Stimulated activated naive CD4-positive, alpha-beta T cell (primary cell): ENCODE measurements at places on chromosomes 11 and 22.

DNA sequence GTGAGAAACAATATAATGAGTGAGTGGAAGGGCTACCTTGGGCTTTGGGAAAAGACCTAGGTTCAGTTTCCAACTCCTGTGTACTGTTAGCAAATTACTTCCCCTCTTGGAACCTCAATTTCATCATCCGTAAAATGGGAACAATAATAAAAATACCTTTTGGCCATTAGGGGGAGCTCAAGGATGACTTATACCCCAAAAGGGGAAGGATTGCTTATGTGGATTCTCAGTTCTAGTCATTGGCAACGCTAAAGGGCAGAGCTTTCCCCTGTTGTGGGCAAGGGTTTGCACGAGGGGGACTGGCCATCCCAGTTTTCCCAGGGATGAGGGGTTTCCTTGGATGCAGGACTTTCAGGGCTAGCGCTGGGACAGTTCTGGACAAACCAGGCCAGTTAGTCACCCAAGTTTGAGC, 3.1 kb upstream of the COMMD9 start:
- no peak for DNase-seq

GRCh38 chr22:31229402-31230079, 17.4 kb downstream of the LIMK2 start:
- DNase-seq = peak; percentile 20

DNA sequence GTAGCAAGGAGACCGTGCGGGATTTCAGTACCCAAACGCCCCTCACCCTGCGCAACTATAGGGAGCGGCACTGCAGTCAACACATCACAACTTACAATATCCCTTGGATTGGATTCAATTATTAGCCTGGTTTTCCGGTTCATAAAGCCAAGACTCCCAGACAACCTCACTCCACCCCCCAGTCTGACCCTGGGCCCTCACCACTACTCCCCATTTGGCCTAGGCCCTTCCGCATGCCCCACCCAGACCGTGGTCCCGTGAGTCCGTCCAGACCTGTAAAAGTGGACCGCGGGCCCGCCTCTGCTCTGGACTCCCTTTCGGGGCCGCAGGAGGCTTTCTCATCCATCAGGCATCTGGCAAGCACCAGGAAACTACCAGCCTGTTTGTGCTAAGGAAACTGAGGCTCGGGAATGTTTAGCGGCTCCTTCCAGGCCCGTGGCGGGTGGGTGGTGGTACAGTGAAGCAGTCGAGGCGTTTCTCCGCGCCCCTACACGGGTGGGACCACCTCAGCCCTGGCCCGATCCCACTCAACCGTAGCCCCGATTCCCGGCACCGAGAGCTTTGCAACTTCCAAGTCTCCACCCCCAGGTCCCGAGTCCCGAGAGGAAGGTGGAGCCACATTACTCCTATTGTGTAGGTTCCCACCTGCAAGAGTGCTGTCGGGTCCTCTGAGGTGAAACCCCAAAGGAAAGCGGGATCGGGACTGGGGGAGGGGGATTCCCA, 679 bp upstream of the DPP3 start:
- DNase-seq = no peak

- no peak for DNase-seq
Measured at GRCh38 chr11:133508468-133508867, 23.8 kb downstream of the OPCML start.

DNA sequence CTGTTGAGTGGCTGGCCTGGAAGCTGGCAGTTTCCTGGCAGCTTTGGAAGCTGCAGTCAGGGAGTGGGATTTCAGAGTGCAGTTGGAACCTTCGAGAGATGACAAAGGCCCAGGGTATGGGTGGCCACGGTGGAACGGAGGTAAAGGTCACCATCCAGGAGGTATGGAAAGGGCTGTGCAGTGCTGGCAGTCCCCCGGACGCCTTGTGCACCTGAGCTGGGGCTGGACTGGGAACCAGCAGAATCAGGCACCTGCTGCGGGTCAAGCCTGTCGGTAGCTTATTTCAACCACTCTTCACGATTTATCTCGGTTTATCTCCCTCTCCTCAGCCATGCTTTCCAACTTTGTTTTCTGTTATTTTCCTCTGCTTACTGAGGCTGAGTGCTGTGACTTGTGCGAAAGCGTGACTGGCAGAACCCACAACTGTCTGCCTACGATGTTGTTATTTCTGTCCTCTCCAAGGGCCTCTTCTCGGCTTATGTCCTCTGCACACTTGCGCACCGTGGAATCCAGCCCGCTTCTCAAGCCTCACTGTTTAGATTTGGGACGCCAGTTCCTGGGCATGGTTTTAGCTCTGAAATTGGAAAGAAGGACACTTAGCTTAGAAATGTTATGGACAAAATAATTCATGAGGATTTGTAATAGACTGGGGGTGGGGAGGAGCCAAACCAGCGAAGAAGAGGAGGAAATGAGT, 24.0 kb upstream of the ATXN10 start:
- DNase-seq = no peak

GRCh38 chr11:111230122-111230465, 15.4 kb upstream of the POU2AF2 start:
- no peak for DNase-seq

DNA sequence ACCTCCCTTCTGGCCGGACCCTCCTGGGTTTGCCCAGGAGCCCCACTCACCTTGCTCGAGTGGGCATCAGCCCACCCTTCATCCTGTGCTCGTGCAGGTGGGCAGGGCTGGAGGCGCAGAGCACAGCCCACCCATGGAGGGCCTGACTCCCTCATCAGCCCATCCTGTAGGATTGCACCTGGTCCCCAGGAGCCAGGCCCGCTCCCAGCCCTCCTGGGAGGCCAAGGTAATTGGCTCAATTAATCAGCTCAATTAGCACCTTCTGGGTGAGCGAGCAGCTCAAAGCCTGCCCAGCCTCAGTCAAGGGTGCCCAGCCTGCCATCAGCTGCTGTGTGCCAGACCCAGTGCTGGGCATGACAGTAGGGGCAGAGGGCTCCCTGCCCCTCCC, 58.1 kb upstream of the NECTIN1 start:
- no peak for DNase-seq

DNA sequence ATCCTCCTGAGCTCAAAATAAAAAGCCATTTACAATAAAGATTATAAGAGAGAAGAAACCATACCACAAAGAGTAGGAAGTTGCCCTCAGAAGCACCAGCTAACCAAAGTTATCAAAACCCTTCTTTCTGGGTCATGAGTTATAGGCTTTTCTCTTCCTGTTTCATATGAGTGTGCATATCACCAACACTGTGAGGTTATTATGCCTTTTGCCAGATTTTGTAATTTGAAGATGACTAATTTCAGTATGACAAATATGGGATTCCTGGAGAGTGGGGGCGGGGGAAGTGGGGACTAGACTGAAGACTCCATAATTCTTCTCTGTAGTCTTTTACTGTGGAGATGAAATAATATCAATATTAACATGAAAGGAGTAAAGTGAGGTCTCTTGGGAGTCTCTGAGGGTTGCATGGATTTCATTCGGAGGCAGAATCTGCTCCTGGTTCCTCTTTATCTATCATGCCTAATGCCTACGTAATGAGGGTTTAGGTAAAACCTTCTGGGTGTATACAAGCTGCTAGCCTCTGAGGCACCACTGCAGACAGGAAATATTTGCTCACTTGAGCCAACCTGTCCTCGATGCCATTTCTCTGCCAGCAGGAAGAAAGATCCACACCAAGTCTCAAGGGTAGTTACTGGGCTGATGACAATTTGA, 2.1 kb downstream of the LPXN start:
- DNase-seq = peak; percentile 28

GRCh38 chr22:23061471-23062280, 8.6 kb upstream of the GNAZ start:
- no peak for DNase-seq

DNA sequence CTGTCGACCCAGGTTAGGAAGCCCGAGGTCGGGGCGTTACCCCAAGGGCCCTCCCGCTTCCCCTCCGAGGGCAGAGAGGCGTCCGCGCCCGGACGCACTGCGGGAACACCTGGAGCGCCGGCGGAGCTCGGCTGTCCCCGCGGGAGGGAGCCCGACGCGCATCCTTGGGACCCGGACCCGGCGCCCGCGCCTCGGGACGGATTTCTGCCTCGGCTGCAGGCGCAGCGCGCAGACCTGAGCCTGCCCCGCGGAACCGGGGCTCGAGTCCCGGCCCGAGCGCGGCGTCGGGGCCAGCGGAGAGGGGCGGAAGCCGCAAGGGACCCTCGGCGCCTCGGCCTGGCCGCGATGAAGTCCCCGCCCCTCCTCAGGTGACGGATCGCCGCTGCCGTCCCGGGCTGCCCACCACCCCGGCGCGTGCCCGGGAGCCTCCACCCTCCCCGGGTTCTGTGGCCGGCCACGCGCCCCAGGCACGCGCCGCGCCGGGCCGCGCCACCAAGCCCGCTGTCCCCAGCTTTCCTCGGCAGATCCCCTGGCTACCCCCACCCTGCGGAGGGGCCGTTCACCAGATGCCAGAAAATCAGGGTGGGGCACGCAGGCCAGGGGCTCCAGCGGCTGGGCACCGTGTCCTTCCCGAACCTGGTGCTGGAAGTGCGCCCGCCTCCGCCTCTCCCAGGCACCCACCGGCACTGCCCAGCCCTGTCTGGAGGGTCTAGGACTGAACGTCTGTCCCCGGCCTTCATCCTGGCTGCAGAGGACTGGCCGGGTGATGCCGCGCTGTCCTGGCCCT, 410 bp downstream of the GLB1L3 start:
- no peak for DNase-seq

GRCh38 chr11:91296629-91297028, 928.0 kb upstream of the FAT3 start:
- DNase-seq = no peak

GRCh38 chr11:121412711-121413415, 39.3 kb upstream of the SORL1 start:
- no peak for DNase-seq

GRCh38 chr11:117177534-117178209, 871 bp upstream of the SIDT2 start:
- no peak for DNase-seq

DNA sequence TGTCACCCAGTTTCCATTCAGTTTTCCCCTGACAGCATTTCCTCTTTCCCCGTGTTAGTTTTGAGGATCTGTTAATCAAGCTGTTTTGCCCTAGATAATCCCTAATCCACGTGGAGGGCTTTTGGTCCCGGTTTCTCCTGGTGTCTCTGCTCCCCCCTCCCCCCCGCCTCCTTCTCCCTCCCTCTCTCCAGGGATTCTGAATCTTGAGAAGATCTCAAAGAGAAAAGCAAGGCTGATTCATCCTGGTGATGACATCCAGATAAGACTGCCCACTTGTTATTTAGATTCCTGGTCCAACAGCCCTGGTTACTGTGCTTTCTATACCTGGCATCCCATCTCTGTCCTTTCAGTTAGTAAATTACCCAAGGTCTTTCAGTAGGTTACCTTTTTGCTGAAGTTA, 59.4 kb downstream of the KCNA4 start:
- no peak for DNase-seq

- no peak for DNase-seq
Measured at GRCh38 chr11:85844439-85845123, 10.6 kb upstream of the CCDC83 start.

DNA sequence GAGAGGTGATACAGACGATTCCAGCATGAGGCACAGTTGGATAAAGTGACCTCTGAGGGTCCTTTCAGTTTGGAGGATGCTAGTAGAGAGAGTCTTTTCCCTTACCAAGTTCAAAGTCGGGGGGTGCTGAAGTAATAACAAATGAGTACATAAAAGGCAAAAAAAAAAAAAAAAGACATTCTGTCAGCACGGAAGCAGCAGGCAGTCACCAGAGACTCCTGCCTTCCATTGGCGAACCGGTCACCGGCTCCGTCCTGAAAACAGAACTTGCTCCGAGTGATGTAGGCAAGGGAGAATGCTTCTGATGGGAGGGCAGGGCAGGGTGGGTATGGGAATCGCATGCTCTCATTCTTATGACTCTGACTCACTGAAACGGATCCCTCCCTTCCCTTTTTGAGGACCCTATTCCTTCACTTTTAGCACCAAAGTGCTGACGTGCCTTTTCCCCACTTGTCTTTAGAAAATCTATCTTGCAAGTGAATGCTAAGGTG, 65.9 kb downstream of the PRR5L start:
- no peak for DNase-seq

GRCh38 chr11:68569357-68569756, 108.8 kb downstream of the PPP6R3 start:
- no peak for DNase-seq

DNA sequence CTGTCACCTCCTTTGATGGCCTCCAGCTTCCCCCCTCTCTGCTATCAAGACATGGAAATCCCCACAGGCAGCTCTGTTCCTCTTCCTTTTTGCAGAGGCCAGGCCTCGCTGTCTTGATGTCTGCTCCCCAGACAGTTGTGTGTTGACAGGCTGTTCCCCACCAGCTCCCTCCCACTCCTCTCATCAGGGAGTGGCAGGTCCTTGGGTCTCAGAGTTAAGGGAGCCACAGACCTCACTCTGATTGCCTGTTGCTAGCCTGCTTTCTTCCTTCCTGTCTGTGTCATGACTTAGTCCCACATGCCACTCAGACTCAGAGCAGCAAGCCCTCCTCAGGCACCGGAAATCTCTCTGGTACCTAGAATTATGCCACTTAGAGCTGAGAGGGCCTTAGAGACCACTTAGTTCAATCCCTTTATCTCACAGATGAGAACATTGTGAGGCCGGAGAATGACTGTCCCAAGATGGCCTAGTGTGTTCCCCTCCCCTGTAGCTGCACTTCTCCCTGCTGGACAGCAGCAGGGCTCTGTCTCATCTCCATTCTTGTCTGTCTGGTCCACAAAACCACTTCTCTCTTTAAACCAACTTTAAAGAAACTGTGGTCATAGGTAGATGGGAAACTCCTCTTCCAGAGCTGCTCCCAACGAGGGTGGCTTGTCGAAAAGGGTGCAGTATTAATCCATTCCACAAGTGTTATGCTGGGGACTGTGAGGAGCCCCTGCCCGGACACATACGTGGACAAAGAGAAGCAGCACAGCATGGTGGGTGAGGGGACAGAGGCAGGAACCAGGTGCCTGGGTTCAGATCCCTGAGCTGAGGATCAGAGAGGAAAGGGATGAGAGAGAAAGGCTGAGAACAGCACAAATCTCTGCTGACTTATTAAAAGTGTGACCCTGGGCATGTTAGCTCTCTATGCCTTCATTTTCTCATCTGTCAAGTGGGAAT, 4.2 kb downstream of the AMPD3 start:
- DNase-seq = peak; percentile 64

- no peak for DNase-seq
Measured at GRCh38 chr11:116853461-116854073, 16.1 kb upstream of the APOA1 start.

GRCh38 chr22:41574847-41575381, 14.1 kb downstream of the CSDC2 start:
- DNase-seq = no peak

- DNase-seq = no peak
Measured at GRCh38 chr11:12848413-12848812, 160.7 kb upstream of the RASSF10 start.

- DNase-seq = no peak
Measured at GRCh38 chr11:113881856-113882255, 6.5 kb upstream of the USP28 start.

DNA sequence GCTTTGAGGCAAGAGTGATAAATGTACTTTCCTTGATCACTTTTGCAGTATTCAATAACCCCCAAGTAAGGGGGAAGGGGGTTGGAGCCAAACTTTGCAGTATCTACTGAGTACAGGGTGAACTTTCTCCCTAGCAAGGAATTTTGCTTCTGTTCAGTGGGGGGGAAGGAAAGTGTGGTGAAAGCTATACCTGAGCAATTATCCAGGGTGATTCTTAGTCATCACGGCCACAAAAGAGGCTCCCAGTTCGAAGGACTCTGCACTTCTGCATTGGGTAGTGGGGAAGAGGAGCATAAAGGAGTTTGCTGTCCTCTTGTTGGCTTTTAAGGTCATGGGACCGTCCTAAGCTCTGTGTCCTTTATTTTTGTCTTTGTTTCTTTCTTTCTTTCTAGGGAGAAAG, 346.5 kb upstream of the SYN3 start:
- no peak for DNase-seq
